ENCODE measurements at places on chromosomes 1 and 21.

GRCh38 chr1:167761400-167761799 is 39.6 kb downstream of the MPZL1 start:
- no peak for DNase-seq

DNA sequence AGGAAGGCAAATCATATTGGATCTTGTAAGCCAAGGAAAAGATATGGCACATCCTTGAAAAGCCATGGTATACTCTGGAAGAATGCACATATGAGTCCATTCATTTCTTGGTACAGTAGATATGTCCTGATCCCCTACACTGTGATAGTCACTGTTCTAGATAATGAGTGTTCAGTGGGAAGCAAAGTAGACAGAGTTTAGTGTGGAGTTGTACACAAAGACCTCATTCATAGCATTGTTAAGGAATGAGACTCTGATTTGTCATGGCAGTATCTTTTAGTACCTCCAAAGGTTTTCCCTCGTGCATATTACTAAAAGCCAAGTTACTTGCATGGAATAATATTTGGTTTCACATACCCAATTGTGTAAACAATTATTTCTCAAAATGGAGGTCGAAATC is 204.7 kb downstream of the NFIA start:
- DNase-seq: peak; percentile 12

DNA sequence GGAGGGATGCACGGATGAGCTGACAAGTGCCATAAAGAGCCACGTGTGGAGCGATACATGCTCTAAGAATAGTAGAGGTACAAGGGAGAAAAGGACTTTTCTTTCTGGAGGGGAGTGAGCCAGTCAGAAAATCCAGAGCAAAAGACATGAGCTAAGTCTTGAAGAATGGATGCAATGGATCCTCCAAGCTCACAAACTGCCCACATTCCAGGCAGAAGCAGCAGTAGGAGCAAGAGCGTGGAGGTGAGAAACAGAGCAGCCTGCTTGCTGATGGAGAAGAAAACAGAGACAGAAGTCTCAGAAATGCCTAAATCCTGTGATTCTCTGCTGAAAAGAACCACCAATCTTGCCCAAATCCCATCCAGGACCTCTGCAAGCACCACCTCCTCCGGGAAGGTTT is 78.2 kb upstream of the RALGPS2 start:
- no peak for DNase-seq

GRCh38 chr1:42936309-42937078 is 22.2 kb downstream of the SLC2A1 start:
- no peak for DNase-seq

GRCh38 chr21:41419921-41420862 is 5.8 kb upstream of the MX1 start:
- peak; percentile 10 for DNase-seq

GRCh38 chr1:72397786-72398185 is 115.4 kb upstream of the NEGR1 start:
- DNase-seq: peak; percentile 54

DNA sequence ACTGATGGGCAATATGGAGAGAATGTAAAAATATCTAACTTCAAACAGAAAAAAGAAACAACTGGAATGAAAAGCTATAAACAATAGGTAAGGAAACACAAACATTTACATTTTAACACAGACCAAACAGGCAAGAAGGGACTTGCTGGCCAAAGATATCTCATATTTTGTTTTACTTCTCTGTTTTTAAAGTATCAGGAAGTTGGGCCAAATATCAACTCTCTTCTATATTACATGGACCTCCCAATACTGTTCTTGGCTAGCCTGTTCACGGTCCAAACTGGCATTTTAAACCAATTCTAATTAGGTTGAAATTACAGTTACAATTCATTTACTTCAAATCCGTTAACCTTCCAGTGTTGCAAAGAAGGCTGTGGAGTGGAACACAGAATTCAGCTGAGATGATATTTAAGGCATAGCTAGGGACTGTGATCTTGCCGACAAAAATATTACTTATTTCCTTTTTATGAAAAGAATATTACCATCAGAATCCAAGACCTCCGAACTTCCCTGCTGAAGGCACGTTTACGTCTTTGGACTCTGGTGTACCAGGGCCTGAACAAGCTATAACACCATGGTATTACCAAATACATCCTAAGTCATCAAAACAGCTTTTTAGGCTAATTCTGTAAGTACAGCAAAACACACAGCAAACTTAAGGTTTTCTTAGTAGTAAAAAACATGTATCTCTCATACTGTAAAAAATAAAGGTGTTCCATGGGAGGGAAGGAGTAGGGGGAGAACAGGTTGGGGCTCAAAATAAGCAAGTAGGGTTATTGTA is 165.4 kb downstream of the RUNX1 start:
- DNase-seq: no peak

- DNase-seq: no peak
These were observed 60.0 kb downstream of the NRIP1 start for GRCh38 chr21:15004721-15005370.

GRCh38 chr1:158454537-158454936 is 7.1 kb upstream of the OR10K1 start:
- no peak for DNase-seq

DNA sequence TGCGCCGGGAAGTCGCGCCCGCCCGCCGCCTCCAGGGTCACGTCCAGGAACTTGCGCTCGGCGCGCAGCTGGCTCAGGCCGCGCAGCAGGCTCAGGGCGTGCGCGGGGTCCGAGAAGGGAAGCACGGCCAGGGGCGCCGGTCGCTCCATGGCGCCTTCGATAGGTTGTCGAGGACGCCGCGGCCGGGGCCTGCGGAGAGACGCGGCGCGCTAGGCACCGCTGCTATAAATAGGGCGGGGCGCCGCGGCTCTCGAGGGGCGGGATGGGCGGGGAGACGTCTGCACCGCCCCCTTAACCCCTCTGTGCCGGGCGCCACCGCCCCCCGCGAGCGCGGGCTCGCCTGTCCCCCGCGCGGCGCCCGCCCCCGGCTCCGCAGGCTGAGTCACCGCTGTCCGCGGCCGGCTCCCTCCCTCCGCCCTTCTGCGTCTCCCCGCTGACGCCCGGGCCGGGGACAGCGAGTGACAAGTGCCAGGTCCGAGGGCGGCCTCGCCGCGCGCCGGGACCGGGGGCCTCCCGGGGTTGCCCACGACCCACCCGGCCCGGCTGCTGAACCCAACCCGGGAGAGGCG is at the start of gene KLHL21:
KLHL21 (minus strand) TSS at position 201 of the 569 bp plus-strand sequence; CDS start at position 149, 52 bp downstream.
- no peak for DNase-seq

- DNase-seq: no peak
These were observed 132.2 kb upstream of the HOOK1 start for GRCh38 chr1:59682396-59683080.

- no peak for DNase-seq
These were observed 60.4 kb downstream of the ARHGEF10L start for GRCh38 chr1:17599954-17600300.

GRCh38 chr1:170537798-170538503 is 6.0 kb downstream of the GORAB start:
- DNase-seq: no peak
